ENCODE measurements at places on chromosomes 4 and X.

- DNase-seq = no peak
Observed at GRCh38 chr4:108172231-108172752, 3.6 kb upstream of the LEF1 start.

GRCh38 chr4:81905971-81906370 is 434.3 kb upstream of the RASGEF1B start:
- DNase-seq = no peak

DNA sequence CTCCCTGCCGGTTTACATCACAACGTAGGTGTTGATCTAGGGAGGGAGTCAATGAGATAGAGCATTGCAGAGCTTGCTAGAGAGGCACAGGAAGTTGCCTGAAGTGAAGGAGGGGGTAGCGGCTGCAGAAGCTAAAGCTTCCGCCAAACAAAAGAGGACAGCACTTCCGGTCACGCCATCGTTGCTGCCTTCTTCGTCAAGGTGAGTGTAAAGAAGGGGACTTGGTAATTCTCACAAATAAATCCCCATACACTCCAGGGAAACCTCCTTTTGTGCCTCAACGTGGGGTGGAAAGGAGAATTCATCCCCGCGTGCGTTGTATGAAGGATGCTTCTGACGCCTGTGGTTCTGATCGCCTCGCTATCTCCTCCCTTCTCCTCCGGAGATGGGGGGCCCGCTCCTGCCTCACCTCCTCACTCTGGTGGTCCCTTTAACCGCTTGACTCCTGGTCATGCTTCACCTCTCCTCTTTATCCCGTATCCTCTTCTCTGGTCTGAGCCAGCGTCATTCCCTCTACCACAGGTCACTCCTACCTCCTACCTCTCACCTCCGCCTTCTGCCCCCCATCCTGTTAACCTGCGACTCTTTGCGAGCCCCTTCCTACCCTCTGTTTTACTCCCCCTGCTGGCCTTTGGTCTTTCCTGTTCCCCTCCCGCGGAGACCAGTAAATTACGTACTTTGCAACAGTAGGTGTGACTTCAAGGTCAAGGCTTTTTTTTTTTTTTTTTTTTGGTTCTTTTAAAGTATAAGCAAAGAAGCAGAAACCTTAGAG is 59.9 kb downstream of the GSPT2 start:
- DNase-seq = peak; percentile 22

DNA sequence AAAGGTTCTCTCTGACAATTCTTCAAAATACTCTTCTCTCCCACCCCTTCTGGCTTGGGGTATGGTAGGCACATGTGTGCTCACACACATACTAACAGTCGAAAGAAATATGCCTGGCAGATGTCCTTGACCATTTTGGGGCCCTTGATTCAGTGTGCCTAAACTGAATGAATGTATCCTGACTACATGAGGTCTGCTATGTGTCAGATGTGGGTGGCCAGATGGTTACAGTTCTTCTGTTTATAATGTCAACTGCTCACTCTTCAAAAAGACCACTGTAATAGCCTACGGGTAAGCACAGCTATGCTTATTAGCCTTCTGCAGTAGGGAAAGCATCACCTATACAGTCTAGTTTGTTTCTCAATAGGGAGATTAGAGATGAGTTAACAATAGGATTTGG is 63.7 kb upstream of the VEGFC start:
- no peak for DNase-seq

All from skeletal muscle cell (primary cell).